NCI-H2029 treated with DMSO at 0.1 percent for 48 hours (cell line): ENCODE measurements at places on chromosomes 11 and 22.

- DNase-seq = no peak
Observed at GRCh38 chr11:72217841-72218240, 1.2 kb downstream of the FOLR2 start.

DNA sequence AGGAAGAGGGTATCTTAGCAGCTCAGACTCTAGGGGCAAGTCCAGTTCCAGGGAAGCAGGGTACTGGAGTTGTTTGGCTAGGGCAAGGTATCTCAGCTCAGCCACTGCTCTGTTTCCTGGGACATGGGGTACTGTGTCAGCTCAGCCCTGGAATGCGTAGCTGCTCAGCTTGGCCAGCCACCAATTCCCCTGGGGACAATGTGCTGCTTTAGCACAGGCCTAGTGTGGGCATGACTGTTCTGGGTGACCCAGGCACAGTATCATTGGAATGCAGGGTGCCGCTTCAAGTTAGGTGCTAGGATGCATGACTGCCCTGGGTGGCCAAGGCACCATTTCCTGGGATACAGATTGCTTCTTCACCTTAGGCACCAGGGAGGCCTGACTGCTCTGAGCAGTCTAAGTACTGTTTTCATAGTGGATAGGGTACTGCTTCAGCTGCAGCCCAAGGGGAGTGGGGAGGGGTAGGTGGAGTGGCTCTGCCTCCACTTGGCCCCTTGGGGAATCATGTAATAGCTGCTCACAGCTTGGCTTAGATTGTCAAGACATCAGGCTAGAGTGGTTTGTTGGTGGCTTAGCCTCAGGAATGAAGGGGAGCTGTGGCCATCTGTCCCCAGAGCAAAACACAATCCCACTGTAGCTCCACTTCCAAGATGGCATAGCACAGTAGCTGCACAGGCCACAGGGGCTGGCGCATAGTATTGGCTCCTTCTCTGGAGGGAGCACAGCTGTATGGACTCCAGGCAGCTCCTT, 36.0 kb downstream of the MADD start:
- no peak for DNase-seq

DNA sequence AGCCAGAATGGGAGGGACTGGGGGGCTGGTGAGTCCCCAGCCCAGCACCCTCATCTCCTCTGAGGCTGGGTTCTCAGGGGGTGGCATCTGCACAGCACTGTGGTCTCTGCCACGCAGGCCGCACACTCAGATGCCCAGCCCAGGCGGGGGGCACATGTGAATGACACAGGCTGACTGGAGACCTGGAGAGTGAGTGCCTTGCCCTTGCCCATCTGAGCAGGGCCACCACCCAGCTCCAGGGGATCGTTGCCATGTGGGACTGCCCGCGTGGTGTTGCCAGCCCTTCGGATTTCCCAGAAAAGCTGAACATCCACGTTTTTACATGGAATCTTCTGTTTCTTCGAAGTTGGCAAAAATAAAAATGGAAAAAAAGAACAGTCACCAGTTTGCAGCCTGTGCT, 18.9 kb downstream of the PRDM11 start:
- DNase-seq = no peak

GRCh38 chr11:115123641-115124040, 380.6 kb downstream of the CADM1 start:
- DNase-seq = no peak

GRCh38 chr11:90500922-90501568, 278.2 kb upstream of the CHORDC1 start:
- no peak for DNase-seq

DNA sequence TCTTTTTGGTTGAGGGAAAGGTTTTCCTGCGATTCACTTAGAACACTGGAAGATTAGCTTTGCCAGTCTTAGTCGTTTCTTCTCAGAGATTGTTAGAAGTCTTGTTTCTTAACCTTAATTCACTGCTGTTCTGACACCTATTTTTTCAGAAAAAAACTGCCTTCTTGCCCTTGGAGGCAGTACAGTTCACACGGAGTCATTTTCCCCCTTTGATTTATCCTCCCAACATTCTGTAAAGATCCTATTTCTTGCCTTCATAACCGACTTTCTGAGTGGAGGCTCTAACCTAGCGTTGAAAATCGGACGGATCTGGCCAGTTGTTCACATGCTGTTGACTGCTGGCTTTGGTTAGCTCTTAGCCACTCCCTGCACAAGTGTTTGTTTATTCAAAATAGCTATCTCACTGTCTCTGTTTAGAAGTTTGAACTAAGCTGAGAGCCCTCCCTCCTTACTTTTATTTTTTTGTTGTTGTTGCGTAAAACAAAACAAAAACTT, 737 bp downstream of the BCL2L13 start:
- DNase-seq = no peak

DNA sequence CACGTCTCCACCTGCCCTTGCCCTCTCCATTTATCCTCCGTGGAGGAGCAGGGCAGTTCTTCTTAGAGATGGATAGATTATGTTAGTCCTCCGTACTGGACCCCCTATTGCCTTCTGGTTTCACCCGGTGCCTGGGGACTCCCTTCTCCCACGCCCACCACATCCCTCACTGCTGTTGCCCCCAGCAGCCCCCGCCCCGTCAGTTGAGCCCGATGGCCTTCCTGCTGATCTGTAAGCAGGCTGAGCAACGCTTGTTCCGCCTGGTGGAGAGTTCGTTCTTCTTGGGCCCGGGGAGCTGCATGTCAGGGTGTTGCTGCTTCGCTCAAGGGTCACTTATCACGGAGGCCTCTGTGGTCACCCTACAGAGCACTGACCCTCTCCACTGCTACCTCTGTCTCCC, 34.2 kb downstream of the B3GAT1 start:
- DNase-seq = no peak

DNA sequence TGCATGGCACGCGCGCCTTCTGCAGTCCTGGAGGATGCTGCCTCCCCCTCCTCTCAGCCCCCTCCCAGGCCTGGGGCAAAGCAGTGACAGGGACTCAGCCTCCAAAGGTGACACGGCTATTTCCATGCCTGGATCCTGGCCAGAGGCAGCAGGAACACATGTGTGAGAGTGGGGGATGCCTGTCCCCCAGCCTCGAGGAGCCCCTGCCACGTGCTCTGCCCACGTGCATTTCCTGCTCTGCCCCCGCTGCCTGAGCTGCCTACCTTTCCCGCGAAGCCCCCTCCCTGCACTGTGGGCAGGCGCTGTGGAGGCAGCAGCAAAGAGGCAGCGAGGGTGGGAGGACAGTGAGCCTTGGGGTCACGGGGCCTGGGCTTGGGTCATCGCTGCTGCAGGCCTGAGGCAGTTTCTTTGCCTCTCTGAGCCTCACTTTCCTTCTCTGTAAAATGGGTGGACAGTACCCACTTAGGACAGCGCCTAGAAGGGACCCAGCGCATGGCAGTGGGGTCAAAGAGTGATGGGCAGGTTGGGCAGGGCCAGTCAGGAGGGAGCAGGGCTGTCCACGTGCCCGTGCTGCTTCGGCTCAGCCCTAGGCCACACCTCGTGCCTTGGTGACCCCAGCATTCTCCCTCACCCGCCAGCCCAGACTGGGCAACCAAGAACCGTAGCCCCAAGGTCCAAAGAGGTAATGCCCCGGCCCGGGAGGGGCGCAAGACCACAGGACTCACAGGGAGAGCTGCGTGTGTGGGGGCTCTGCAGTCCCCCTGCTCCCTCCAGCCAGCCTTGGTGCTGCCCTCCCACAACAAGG, 48.6 kb downstream of the FLRT1 start:
- DNase-seq = no peak

DNA sequence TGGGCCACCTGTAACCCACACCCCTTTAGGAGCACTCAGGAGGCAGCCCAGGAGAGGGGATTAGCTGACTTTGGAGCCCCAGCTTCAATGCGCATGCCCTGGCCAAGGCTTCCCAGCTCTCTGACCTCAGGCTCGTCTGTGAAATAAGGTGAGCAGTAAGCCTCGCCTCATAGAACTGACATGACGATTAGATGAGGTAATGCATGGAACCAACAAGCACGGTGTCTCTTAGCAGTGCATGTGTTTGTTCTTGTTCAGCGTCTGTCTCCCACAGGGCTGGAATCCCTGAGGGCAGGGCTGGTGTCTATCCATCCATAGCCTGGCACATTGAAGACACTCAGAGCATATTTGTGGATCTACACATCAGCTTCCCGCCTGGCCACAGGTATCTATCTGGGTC, 415.4 kb downstream of the MN1 start:
- DNase-seq = no peak

DNA sequence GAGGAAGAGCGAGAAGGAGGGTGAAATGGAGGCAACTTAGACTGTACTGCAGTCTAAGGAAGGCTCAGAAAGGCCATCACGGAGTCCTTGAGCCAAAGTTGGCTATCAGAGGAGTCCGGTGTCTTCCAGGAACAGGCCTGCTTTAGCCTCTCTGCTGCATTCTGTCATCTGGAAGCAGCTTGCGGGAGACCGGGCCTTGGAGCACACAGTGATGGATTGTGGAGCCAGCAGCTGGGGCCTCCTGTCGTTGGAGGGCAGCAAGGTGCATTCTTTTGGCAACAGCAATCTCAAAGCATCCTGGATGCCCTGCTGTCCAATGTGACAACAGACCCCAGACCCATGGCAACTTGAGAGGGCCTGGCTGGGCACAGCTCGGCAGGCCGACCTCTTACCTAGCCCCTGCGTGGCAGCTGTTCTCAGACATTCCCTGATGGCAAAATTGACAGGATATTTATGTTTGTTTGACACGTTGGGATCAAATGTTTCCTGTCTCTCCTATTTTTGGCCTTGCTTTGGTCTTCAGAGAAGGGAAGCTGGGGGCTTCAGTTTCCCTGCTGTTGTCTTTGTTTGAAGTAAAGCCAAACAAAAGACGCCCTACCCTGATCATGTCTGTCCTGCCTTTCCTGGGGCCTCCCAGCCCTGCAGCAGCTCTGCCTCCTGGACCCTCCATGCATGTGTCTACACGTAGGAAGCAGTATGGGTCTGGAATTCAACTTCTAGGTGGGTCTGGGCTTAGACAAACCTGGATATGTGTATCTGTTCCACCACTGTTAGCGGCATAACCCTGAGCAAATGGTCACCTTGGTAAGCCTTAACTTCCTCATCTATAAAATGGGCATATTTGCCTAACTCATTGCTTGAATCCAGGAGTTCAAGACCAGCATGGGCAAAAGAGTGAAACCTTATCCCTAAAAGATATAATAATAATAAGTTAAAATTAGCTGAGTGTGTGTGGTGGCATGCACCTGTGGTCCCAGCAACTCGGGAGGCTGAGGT, 43.9 kb upstream of the LMO2 start:
- no peak for DNase-seq

- DNase-seq = no peak
Observed at GRCh38 chr22:33162196-33162595, 104.0 kb upstream of the SYN3 start.

- DNase-seq = no peak
Observed at GRCh38 chr22:43946384-43946667, 8.9 kb upstream of the SAMM50 start.

DNA sequence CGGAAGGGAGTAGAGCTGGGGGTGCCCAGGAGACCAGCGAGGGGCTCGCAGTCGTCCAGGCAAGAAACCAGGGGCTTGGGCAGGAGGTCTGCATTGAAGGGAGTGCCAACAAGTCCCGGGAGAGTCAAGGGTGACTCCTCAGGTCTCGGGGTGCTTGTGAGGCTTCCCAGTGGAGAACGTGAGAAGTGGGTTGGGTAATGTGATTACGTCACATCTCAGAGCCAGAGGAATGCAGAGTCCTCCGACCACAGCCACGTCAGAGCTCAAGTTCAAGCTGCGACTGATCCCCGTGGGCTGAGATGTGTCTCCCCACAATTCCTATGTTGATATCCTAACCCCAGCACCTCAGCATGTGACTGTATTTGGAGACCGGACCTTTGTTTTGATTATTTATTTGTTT, 89.7 kb upstream of the SHANK2 start:
- DNase-seq = no peak

DNA sequence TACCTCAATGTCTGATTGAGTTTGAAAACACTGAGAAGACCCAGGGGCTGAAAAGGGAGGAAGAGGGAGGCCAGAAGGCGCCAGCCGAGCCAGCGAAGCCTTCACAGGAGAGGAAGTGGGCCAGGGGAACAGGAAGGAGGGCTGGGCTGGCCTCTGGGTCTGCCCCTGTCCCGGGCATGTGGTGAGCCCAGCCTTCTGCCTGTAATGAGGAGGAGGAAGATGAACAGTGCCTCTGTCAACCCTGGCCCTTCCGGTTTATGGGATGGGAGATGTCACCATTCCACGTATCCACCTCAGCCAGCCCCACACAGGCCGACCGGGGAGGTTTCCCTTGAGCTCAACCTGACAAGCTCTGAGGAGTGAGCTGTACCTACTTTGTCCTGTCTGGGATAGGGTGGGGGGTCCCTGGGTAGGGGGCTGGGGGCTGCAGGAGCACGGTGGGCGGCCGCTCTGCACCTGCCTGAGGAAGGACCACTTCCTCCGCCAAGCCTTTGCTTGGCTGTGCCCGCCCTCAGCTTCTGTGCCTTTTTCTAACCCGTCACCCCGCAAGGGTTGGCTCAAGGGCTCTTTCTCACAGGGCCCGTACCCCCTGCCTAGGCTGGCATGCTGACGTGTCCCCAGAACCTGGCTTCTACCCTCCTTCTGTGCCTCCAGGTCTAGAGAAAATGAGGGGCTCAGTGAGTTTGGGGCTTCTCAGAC, 2.0 kb downstream of the PARVG start:
- no peak for DNase-seq

GRCh38 chr11:9179141-9179540, 86.0 kb downstream of the DENND5A start:
- no peak for DNase-seq

GRCh38 chr11:69316956-69317355, 23.0 kb downstream of the MYEOV start:
- DNase-seq = no peak

- no peak for DNase-seq
Observed at GRCh38 chr22:36765131-36765942, 10.6 kb downstream of the IFT27 start.

GRCh38 chr11:127042445-127042844, 41.9 kb upstream of the KIRREL3 start:
- DNase-seq = no peak

GRCh38 chr22:23269441-23270211, 89.3 kb downstream of the BCR start:
- no peak for DNase-seq

GRCh38 chr11:8933931-8934330, 1.2 kb upstream of the C11orf16 start:
- no peak for DNase-seq

GRCh38 chr22:42962295-42963230, 52.4 kb downstream of the PACSIN2 start:
- DNase-seq = no peak

DNA sequence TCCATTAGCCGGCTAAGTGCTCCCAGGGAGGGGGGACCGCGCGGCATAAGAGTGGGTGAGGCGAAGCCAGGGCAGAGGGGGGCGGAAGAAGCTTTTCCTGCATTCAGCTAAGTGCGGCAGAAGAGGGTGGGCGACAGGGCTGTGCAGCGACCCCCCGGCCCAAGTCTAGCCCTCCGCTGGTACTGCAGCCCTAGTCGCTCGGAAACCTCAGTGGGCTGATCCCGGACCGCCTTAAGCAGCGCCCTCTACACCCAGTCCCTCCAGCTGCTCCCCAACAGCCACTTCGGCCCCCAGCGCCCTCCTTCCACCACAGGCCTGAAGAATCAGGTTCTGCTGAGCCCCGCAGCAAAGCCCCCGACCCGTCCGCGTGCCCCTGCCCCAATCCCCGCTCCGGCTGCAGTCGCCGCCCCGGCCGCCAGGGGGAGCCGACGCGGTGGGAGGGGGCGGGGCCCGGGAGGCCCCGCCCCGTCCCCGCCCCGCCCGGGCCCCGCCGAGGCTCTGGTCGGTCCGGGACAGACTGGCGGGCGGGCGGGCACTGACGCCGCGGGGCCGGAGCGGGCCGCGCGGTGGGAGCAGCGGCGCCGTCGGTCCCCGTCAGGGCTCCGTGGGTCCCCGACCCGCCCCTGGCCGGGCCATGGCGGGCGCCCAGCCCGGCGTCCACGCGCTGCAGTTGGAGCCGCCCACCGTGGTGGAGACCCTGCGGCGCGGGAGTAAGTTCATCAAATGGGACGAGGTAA, at the start of gene PLCB3:
Gene PLCB3, plus strand, starts transcription at position 515 of the 737 bp plus-strand sequence. Its CDS starts 120 bp downstream, at position 635.
- DNase-seq = no peak
